Esophagus squamous epithelium (tissue), 5 donors: ENCODE measurements at places on chromosomes 13 and 19.
A peak's percentile ranks its signal among the peaks of the same experiment; 100 is the strongest.

- no peak for DNase-seq
Measured at GRCh38 chr13:38483623-38484022, 134.0 kb downstream of the UFM1 start.

- DNase-seq: no peak
Measured at GRCh38 chr19:57656346-57656745, 12.4 kb upstream of the ZSCAN4 start.

- no peak for DNase-seq
Measured at GRCh38 chr19:38180071-38180470, 44.0 kb downstream of the DPF1 start.

GRCh38 chr19:58538257-58539168 is 5.4 kb upstream of the TRIM28 start:
- DNase-seq: no peak

DNA sequence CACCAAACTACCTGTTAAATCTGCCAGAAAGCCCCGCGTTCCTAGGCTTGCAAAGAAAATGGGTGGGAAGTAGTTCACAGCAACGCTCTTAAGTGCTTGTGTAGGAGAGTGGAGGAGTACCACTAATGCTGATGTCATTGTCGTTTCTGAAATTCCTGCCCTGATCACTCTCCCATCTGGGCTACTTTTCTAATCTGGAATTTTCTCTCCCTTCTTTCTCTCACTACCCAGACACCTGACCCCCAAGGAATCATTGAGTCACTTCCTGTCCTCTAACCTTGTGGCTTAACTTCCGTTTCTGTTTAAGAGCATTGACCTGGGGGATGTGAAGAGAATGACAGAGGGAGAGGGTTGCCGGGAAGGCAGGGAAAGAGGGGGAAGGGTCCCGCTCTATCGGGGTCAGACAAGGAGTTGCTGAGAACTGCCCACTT is 98.7 kb downstream of the STARD13 start:
- DNase-seq: no peak

- no peak for DNase-seq
Measured at GRCh38 chr19:3721887-3722442, 13.8 kb downstream of the TJP3 start.

- no peak for DNase-seq
Measured at GRCh38 chr13:84983321-84983720, 815.9 kb downstream of the SLITRK6 start.

- no peak for DNase-seq
Measured at GRCh38 chr13:78393286-78394142, 209.8 kb downstream of the POU4F1 start.

GRCh38 chr19:13115936-13116281 is 631 bp downstream of the TRMT1 start:
- DNase-seq: no peak

DNA sequence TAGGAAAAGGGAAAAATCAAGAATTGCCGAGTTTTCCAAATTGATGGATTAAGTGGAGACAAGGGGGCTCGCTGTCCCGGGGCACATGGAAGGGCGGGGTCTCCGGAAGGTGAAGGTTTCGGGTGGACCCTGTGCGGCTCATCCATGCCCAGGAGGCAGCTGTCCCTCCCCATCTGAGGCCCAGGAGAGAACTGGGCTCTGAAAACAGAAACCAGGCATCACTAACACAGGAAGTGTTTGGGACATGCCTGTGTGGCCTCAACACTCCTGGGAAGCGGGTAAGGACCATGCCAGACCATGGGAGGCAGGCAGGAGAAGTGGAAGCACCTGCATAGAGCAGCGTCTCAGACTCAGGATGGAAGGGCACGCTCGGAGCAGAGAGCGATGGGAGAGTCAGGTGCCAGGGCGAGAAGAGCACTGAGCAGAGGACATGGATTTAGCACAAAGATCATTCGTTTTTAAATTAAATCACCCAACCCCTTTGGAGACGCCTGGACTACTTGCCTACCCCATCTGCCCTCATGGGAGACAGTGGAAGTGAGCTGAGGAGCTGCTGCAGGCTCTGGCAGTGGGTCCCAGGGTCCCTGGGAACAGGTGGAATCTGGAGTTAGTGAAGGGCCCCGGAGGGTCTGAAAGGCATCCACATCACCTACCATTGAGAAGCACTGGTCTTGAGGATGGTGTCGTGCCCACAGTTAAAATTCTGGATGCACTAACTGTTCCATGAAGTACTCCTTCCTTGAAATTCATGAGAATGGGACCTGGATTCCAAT is 183.2 kb upstream of the SOX1 start:
- DNase-seq: no peak

- no peak for DNase-seq
Measured at GRCh38 chr19:49282184-49282583, 42.8 kb downstream of the SLC6A16 start.

GRCh38 chr19:2145831-2146241 is 5.5 kb downstream of the AP3D1 start:
- no peak for DNase-seq

GRCh38 chr19:6066661-6067646 is 43.3 kb downstream of the RFX2 start:
- peak; percentile 25 for DNase-seq

- no peak for DNase-seq
Measured at GRCh38 chr13:113742445-113743120, 16.4 kb upstream of the TMEM255B start.

DNA sequence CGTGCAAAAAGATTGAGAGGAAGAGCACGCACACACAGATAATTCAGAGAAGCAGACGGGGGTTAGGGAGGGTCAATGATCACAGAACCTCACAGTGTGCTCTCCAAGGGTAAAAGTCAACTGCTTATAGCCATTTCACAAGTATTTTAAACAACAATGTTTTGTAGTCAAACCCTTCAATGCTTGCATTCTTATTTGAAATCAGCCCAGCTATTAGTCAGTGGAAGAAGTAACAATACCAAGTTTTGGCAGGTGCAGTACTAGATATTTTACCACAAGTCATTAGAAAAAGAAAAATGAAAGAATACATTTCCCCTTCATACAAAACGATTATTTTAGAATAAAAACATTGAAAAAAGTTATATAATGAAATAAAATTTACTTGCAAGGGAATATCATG is 2.6 kb downstream of the CSNK1A1L start:
- no peak for DNase-seq

GRCh38 chr13:42102961-42103865 is 54.8 kb downstream of the DGKH start:
- DNase-seq: no peak

DNA sequence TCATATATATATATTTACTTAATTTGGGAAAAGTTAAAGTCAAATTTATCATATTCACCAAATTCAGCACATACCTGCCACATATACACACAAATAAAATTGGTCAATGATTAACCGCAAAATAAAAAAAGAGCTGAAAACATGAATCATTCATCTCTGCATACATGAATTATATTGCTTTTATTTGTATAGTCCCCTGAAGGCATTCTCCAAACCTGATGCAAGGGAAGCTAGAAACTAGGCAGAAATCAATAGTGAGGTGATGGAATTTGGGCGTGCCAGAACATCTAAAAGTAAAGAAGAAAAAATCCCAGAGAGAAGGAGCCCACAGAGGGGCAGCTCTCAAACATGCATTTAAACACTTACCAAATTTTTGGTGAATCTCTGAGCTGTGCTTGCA is 60.1 kb downstream of the UFM1 start:
- no peak for DNase-seq

- no peak for DNase-seq
Measured at GRCh38 chr13:44868397-44868796, 120.9 kb downstream of the NUFIP1 start.

DNA sequence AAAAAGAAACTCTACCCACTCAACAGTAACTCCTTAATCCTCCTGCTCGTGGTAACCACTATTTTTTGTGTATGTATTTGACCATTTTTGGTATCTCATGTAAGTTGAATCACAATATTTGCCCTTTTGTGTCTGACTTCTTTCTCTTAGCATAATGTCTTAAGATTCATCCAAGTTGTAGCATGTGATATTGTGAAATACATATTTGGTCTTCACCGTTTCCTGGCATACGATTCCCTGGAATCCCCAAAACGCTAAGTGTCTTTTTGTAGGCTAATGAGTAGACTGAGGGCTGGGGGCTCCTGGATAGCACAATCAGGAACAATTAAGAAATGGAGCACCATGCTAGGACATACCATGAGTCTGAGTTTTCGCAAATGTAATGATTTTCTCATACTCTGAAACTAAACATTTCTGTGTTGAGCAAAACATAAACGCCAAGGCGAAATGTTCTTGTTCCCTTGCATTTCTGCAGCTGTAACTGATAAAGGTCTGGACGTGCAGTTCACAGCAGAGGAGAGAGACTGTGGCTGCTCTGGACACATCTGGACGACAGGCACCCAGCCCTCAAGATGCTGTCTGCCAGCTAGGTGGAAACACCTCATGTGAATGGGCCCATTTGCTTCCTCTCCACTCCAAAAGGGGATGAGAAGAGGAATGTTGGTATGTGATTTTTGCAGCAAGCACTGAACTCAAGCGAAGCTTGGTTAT is 38.4 kb downstream of the BRD4 start:
- no peak for DNase-seq

GRCh38 chr13:20583803-20584293 is 16.9 kb downstream of the IFT88 start:
- no peak for DNase-seq

GRCh38 chr19:12864721-12865715 is 16.2 kb downstream of the DNASE2 start:
- DNase-seq: no peak

GRCh38 chr13:93146584-93147297 is 79.9 kb upstream of the GPC6 start:
- DNase-seq: no peak

- DNase-seq: no peak
Measured at GRCh38 chr13:97021241-97021640, 27.0 kb upstream of the OXGR1 start.

GRCh38 chr19:49224879-49225278 is 67.3 kb downstream of the TRPM4 start:
- DNase-seq: no peak

DNA sequence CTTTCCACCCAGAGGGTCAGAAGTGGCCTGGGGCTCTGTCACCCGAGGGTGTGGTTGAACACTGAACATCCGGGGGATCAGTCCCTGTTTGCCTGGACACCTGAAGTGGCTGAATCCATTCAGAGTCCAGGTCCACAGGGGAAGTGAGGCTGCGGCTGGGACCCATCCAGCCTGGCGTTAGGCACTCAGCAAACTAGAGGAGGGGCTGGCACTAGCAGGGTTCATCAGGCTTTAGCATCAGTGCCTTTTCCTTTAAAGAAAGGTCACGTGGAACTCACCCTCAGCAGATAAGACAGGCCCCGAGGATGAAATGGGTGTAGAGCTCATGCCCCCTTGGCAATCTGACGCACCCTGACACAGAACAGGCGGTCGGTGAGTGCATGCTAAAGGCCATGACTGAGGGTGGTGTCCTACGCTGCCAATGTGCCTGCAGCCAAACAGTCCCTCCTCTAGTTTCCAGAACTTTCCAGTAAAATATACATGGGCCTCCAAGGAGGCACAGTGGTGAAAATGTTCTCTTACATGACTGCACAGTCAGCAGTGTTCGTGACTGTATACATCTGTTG is 72.4 kb upstream of the ARHGEF7 start:
- DNase-seq: no peak

GRCh38 chr19:46428239-46429135 is at the start of gene PNMA8C:
PNMA8C (minus strand) TSS chr19:46428936; CDS start chr19:46428359, 577 bp downstream.
- no peak for DNase-seq

DNA sequence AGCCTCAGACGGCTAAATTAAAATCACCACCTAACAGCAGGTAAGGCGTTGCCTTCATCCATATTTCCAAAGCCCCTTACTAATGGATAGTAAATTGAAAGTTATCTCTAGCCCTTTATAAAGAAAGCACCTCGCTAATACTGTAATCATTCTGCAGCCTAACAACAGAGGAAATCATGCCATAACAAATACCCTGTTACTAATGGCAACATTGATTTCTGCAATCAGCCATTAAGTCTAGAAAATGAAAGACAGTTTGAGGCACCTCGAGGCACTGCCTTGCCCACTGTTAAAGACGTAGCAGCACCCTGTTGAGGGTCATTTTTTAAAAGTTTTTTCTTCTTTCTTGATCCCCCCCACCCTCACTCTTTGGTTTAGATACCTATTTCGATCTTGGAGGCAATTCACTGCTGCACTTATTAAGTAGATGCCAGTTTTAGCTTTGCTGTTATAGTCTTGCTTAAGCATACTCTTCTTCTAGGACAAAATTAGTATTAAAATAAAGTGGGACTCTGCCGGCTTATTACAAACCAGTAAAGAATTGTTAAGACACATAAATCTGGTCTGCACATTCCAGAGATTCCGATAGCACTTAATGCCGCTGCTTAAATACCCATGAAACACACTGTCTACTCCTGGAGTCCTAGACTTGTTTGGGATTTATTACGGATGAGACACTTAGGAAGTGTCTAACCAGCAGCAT is 74.8 kb downstream of the ZNF536 start:
- no peak for DNase-seq

DNA sequence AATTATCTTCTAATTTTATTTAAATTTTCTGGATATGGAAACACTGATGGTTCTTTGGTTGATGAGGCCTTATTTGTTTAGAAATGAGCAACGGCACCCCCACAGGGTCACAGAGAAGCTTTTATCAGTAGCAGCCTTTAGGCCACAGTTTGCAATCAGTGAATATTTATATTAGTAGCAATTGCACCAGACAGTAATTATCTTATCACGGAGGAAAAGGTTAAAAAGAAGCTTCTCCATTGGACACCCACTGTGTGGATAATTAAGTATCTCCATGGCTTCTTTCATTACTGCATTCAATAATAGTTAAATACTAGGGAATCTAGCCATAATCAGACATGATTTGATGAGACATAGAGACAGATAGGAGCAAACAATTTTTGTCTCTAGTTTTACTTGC is 2099.2 kb upstream of the PCDH20 start:
- DNase-seq: no peak

- DNase-seq: no peak
Measured at GRCh38 chr13:94050039-94050438, 429.4 kb downstream of the DCT start.

DNA sequence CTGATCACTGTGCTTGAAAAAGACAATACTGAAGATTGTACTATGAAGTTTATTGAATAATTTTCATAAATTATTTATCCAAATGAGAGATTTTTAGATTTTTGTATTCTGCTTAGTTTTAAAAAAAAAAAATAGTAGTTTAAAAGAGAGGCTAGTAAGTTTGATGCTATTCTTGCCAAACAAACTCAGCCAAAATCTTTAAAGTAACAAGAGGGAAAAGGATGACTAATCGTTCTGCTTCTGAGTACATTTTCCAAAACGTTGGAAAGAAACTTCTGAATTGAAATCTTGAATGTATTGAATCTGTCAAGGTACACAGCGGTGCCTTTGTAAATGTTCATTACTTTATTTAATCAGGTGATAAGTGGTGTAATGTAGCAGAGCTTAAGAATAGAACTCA is 34.4 kb downstream of the NUP58 start:
- no peak for DNase-seq

DNA sequence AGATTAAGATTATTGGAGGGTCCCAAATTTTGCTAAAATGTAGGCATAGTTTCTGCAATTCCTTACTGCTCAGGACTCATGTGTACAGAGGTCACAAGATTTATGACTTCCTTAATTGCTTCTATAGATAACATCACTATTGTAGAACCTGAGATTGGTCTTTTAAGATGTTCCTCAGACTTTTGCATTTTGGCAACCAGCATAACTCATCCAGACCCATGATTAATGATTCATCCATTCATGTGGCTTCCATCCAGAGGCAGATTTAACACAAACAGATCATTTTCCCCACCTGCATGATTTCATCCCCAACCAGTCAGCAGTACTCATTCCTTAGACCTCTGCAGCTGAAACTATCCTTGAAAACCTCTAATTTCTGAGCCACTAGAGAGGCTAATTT is 34.5 kb upstream of the CEACAM8 start:
- no peak for DNase-seq
